Stimulated activated CD4-positive, alpha-beta T cell treated with anti-CD3 and anti-CD28 coated beads, TNF-alpha, amount 100 ng/mL, for 1 hour (primary cell): ENCODE measurements at places on chromosomes 3 and 15.

- DNase-seq: no peak
Observed at GRCh38 chr3:54376142-54376807, 253.9 kb downstream of the CACNA2D3 start.

- no peak for DNase-seq
Observed at GRCh38 chr15:96347181-96348111, 16.9 kb downstream of the NR2F2 start.

DNA sequence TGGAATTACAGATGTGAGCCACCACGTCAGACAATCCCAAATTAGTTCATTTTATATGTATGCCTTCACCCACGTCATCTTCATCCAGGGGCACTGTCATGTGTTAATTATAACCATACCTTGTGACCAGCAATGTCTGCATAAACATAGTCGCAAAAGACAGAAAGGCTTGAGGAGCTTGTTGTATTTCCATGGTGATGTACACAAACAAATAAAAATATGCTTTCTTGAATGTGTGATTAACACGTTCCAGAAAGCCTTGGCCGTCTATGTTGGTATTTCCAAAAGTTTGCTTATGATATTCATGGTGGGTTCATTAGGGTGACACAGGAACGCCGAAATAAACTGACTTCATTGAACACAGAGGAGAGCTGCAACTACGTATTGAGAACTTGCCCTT is 524.7 kb upstream of the ZNF717 start:
- no peak for DNase-seq

GRCh38 chr3:166526881-166527280 is 689.7 kb upstream of the BCHE start:
- no peak for DNase-seq

DNA sequence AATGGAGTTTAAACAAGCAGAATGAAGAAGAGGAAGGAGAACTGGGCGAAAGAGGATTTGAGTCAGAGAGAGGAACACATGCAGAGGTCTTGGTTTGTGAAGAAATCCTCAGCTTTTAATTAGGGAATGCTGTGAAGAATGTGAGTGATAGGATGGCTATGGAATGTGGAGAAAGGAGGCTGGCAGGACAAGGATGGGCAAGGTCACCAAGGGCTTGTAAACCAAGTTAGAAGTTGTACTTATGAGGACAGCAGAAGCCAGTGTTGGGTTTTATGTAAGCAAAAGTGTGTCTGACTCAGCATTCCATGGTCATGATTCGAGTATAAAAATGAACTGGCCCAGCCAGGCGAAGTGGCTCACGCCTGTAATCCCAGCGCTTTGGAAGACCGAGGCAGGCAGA is 60.0 kb upstream of the IL12A start:
- no peak for DNase-seq

GRCh38 chr3:37594873-37595783 is 266.6 kb upstream of the CTDSPL start:
- DNase-seq: no peak

DNA sequence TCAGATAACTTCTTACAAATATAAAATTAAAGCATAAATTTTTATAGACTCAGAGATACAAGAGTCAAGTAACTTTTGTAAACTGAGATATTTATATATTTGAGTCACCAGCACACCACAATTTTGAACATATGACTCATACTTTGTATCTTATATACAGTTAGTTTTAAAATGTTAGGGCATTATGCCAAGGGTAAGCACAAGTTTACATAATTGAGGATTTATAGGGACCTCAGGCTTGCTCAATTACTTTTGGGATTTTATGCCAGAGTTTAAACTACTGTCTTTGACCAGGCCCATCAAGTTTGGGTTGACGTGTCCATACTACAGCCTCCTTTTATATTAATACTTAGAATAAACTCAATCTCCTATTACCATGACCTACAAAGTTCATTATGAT is 7.4 kb upstream of the FGF7 start:
- no peak for DNase-seq

GRCh38 chr3:5974630-5975322 is 787.3 kb downstream of the EDEM1 start:
- DNase-seq: no peak

DNA sequence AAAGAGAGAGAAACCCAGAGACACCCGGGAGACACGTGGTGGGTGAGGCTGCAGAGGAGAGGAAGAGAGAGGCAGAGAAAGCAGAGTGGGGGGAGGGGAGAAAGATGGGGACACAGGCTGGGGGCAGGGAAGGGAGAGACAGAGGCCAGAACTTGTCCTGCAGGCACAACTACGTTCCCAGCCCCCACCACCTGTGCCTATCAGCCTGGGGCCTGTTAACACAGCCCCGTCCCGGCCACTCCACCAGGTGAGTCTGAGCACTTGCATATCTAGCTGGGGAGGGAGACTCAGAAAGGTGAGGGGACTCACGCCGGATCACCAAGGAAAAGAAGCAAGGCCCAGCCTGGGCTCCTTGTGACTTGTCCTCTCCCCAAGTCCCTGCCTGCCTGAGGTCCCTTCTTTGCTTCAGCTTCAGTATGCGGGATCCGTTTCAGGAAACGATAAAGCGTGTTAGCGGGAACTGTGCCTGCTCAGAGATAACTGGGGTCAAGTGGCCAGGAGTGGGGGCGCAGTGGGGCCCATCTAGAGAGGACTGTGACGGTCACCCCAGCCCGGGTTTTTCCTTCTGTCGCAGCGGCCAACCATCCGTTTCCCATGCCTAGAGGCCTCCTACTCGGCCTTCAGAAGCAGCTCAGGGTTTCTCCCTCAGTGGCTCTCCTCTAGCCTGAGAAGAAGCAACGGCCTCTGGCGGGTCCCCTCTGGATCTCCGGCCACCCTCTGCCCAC is 10.3 kb downstream of the LINGO1 start:
- no peak for DNase-seq

DNA sequence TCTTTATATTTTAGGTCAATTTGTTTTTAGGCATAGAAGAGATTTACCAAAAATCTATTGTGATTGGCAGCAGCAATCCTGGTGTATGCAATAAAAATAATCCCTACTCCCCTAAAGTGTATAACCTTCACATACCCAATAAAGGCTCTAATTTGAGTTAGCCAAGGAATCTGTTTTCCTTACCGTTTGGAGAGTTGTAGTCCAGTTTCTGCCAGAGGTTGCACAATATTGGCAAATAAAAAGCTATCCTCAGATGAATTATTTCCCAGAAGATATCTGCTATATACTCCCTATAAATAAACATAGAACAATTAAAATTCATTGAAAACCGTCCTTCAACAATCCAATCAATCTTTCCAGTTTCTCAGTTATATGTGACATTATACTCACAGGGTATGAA is 31.1 kb downstream of the ACKR4 start:
- DNase-seq: no peak
